Islet precursor cell (in vitro differentiated cells): ENCODE measurements at places on chromosomes 16 and 17.

DNA sequence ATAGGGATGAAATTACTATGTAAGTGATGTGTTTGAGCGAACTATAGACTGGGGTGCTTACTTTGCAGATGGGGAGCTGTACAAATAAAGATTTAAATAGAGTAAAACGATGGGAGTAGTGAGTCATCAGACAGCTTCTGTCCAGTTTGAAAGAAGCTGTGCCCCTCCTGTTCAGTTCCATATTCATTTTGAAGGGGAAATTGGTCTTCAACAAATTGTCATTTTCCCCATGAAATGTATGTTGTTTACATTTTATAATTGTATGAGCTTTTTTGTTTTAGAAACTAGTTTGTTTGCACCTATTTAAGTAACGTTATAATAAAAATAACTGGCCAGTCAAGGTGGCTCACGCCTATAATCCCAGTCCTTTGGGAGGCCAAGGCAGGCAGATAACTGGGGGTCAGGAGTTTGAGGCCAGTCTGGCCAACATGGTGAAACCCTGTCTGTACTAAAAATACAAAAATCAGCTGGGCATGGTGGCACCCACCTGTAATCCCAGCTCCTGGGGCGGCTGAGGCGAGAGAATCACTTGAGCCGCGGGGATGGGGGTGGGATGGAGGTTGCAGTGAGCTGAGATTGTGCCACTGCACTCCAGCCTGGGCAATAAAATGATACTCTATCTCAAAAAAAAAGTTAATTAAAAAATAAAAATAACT, 20.2 kb downstream of the SEC14L1 start:
- no peak for DNase-seq

DNA sequence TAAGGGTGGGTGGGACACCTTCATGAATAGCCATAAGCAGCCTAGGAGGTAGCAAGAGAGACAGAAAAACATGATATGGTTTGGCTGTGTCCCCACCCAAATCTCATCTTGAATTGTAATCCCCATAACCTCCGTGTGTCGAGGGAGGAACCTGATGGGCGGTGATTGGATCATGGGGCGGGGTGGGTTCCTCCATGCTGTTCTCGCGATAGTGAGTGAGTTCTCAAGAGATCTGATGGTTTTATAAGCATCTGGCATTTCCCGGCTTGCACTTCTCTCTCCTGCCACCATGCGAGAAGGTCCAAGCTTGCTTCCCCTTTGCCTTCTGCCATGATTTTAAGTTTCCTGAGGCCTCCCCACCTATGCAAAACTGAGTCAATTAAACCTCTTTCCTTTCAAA, 259.1 kb upstream of the ERCC4 start:
- no peak for DNase-seq

DNA sequence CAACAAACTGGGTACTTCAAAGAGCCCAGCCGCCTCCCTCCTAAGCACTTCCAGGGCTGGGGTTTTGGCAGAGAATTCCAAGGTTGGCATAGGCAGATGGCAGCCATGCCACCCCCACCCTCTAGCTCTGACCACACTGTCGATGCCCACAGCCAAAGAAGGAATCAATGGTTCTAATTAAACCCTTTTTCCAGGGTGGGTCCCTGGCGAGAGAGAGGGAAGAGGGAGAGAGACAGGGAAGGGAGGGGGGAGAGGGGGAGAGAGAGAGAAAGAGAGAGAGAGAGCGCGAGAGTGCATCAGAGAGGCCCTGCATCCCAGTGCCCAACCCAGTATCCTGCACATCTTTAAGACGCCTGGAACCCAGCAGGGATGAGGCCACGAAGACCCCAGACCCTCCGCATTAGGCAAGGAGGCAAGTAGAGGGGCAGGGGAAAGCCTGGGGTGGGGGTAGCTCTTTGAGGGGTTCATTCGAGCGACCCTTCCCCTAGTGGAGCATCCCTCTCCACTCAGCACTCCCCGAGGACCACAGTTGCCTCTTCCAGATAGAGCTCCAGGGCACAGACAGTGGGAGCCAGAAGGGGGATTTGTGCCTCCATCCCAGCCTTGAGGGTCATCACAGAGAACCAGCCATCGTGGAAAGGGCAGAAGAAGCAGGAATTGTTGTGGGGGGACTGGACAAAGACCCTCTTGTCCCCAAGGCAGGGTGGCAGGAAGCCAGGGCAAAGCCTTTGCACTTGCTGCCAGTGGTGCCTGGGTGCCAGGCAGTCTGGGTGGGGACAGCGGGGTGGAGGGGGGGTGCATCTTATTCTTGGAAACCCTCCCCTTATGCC, 2.6 kb downstream of the SRCIN1 start:
- DNase-seq, result peak; percentile 52

DNA sequence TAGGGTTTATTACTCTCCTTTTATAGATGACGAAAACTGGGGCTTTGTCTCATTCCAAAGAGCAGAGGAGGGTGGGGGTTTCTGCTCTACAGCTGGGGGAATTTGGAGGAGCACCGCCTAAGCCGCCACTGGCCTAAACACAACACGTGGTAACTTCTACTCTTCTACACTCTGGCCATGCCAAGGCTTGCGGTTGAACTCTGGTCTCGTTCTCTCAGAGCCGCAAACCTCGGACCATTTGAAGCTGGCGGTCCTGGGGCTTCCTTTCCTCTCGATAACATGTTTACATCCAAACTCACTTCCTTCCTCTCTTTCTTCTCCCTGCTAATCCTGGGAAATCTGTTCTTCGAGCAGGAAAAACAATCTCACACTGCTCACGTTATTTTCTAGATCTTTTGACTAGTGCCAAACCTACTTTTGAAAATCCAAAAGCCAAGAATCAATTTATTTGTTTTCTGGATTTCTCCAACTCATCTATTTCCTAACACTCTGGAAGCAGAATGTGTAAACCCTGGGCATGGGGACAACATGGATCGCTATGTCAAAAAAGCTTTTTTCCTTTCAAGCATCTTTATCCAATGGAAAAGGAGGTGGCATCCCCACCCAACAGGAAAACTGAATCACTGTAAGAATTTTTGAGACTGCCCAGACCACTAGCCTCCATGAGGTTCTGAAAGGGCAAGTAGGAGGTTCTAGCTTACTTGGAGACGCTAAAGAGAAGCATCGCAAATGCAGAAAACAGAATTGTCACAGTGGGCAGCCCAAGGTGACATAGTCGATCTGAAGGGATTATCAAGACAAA, 13.6 kb upstream of the EEF2K start:
- peak; percentile 60 for DNase-seq

DNA sequence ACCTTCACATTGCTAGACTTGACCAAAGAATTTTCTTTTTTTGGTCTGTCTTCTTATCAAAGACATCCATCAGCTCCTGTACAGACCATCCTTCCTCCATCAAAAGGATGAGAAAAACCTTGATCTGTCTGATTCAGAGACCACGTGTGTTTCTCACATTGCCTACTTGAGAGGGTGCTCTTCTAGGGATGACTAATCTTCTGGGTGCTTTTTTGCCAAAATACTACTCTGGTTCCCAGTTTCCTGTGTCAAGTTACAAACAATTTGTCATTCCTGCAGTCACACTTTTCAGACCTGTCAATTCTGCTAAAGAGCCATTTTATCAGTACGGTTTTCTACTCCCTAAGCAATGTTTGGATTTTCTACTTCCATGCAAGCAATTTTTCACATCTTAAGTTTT, 492.2 kb downstream of the CDH11 start:
- no peak for DNase-seq

GRCh38 chr16:24821129-24821528, 24.6 kb upstream of the SLC5A11 start:
- no peak for DNase-seq

GRCh38 chr16:22633280-22633679, 122.6 kb downstream of the NPIPB5 start:
- DNase-seq, result peak; percentile 44

DNA sequence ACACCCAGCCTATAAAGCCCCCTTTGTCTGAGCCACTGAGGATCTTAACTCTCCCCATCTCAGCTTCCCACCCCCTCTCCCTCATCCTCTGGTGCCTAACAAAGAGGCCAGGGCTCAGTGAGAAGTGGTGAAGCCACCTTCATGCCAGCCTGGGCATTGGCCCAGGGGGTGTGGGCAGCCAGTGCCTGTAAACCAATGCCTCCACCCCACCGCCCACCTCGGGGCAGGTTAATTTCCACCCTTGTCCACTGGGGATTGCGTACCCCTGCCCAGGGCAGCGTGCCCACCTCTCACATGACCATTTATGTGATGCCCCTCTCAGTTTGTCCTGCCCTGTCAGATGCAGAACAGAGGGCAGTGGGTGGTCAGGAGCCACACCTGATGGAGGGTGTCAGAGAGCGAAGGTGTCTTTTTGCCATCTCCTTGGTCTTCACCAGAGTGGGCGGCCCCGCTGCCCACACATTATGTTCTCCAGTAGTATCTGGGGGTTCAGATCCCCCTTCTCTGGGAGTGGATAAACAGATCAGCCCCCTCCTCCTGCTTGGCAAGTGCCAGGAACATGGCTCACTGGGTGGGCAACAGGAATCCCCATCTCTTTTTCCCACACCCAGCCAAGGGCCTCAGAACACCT, 10.1 kb upstream of the ARHGAP23 start:
- DNase-seq, result no peak

DNA sequence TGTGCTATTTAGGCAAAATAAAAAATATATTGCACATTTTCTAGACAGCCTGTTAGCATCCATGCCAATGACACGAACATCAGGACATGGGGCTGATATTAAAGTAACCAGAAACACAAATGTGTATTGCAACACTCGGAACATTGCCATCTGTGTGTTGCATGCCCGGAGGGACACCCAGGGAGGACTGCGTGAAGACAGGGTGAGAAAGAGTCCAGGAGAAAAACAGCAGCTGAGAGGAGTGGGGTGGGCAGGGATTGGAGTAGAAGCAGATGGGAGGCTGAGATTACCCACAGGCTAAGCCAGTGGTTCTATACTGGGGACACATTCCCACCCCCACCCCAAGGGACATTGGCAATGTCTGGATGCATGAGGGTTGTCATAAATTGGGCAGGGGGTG, 114.8 kb downstream of the GRIN2A start:
- DNase-seq, result no peak

DNA sequence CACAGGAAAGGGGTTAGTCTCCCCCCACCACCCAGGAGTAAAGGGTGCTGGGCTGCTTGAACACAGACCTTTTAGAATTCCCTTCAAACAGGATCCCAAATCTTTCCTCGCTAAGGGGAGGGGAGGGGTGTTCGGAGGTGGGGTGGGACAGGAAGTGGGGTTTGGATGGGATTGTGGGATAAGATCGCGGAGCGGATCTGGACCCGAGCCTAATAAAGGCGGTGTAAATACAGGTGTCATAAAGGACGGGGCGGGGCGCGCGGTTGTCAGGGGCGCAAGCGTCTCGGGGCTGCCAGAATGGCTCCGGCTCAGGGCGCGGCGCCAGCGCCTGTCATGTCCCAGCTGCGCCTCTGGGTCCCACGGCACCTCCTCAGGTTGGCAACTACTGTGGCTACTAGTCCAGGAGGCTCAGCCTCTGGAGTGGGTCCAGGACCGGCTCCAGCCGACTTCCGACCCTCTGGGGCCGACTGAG, 59.8 kb upstream of the FBXO47 start:
- peak; percentile 64 for DNase-seq

DNA sequence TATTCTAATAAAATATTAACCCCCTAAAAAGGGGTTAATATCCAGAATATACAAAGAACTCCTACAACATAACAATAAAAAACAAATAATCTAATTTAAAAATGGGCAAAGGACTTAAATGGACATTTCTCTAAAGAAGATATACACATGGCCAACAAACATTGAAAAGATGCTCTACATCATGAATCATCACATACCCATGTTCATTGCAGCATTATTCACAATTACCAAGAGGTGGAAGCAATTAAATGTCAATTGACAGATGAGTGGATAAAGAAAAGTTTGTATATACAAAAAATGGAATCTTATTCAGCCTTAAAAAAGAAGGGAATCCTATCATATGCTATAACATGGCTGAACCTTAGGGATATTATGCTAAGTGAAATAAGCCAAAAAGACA, 36.8 kb downstream of the CPD start:
- no peak for DNase-seq

- no peak for DNase-seq
Observed at GRCh38 chr17:33127706-33128105, 136.1 kb downstream of the SPACA3 start.

- no peak for DNase-seq
Observed at GRCh38 chr16:4524571-4524970, 14.0 kb downstream of the CDIP1 start.

DNA sequence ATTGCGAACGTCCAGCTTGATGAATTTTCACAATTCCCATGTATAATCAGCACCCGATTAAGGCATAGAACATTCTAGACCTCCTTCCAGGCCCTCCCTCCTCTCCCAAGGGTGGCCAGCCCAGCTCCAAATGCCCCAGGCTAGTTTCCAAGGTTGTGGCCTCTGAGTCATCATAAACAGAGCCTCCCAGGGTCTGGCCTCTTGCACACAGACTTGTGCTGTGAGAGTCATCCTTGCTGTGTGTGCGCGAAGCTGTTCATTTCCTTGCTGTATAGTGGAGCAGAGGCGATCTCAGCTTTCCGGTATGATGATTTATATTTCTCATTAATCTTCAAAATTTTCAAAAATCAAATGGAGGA, 20.5 kb upstream of the JPH3 start:
- peak; percentile 94 for DNase-seq

- DNase-seq, result no peak
Observed at GRCh38 chr16:19707569-19708295, 10.3 kb downstream of the KNOP1 start.

DNA sequence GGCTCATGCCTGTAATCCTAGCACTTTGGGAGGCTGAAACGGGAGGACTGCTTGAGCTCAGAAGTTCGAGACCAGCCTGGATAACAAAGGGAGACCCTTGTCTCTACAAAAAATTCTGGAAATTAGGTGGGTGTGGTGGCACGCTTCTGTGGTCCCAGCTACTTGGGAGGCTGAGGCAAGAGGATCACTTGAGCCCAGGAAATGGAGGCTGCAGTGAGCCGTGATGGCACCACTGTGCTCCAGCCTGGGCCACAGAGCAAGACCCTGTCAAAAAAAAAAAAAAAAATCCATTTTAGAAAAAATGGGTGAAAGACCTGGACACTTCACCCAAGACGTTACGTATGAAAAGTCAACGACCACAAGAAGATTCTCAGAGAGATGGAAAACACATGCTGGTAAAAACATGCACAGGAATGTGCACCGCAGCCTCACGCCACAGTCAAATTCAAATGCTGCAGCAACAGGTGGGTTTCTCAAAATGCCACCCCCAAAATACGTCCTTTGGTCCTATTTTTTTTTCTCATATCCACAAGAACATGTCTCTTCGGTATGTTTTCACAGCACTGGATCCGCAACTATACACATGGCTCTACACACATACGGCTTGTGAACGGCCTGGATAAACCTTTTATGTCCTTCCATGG, 17.1 kb downstream of the CSNK1D start:
- DNase-seq, result no peak

GRCh38 chr17:48634493-48635208, 8.5 kb upstream of the HOXB9 start:
- peak; percentile 46 for DNase-seq
